ENCODE measurements at places on chromosomes 12 and 14.
A peak's percentile ranks its signal among the peaks of the same experiment; 100 is the strongest.

- no peak for DNase-seq
These were observed 7.7 kb downstream of the VRK1 start for GRCh38 chr14:96804895-96805294.

DNA sequence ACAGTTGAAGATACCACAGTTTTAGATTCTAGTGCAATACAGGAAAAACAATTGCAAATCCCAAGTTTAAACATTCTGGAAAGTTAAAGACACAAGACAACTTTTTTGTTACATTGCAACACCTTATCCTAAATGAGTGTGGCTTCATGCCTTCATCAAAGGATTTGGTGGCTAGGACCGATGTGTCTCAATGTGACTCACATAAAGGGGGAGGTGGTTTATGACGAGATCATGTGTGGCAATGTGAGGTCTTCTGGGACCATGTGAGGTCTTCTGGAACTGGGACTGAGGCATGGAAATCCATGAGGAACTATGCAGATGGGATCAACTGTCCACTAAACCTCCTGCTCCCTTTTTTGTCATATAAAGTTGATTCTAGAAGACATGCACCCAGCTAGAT is 166.2 kb downstream of the PAX9 start:
- DNase-seq = no peak

DNA sequence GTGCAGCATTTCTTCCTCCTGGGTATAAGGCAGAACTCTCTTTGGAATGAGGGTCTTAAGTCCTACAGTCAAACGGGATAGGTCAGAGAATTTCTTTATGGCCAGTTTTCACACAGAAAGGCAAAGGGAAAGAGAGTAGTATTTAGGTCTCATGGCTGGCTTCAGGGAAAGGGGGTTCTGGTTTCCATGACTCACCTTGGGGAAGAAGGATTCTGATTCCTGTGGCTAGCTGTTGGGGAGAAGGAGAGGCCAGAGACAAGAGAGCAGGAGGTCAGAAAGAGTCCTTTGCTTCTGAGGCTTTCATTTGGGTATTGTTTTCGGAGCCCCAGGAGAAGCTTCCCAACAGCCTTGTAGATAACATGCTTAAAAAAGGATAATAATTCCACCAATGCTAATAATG is 332.5 kb downstream of the NPAS3 start:
- DNase-seq = no peak

DNA sequence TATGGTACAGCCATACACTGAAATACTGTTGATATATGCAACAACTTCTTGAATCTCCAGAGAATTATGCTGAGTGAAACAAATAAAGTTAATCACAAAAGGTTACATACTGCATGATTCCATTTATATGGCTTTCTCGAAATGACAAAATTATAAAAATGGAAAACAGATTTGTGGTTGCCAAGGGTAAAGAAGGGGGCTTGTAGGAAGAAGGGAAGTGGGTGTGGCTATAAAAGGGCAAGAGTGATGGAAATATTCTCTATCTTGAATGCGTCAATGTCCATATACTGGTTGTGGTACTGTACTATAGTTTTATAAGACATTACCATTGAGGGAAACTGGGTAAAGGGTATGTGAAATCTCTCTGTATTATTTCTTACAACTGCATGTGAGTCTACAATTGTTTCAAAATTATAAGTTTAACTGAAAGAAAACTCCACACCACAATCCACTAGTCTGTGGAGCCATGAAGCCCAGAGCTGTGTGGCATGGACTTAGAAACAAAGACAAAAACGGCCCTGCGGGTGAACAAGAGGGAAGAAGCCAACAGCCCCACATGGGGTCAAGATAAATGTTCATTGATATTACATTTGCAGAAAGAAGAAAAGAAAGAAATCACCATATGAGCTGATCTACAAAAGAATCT is 18.3 kb upstream of the TSPAN11 start:
- DNase-seq = no peak

DNA sequence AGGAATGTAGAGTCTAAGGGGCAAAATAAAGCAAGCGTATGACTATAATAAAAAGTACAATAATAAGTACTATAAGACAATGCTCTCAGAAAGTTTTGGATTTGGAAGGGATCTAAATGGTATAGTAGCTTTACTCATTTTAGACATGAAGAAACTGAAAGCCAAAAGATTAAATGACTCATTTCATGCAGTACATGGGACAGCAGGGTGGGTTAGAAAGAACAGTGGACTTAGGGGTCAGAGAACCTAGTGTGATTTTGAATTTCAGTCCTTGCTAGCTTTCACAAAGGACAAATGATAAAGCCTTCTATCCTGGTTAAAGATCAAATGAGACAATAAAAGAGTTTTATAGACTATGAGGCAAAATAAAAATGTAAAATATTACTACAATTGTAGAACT is 6.8 kb upstream of the LEMD3 start:
- DNase-seq = no peak

GRCh38 chr14:44353805-44354204 is 153.3 kb downstream of the FSCB start:
- DNase-seq = no peak

DNA sequence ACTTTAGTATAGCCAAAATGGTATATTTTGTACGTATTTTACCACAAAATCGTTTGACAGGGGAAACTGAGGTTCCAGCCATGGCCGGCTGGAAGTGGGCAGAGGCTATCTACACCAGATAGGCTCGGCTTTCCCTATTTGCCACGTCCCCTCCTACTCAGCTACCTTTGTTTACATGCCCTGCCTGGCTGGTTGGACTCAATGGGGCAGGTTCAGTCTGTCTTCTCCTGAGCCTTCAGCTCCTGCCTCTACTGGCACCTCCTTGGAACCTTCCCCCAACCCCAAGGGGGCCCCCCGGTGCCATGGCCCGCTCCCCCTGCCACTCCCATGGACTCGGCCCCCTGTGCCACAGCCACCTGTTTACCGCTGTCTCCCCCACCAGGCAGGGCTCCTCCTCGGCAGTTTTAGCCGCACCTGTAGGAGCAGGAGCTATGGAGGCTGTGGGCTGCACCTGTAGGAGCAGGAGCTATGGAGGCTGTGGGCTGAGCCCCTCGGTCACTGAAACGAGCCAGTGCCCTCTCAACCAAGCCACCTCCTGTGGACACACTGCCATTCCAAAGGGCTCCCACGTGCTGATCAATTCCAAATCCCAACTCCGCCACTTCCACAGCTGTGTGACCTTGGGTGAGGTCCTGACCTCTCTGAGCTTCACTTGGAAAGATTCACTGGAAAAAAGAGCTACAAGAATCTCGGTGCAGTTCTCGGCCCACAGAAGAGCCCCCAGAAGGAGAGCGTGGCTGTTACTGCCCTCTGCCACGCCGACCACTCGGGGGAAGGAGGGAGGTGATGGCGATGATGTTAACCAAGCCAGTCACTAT is 62.2 kb downstream of the NCOR2 start:
- no peak for DNase-seq

GRCh38 chr12:124601706-124602105 is 34.3 kb upstream of the NCOR2 start:
- DNase-seq = no peak

DNA sequence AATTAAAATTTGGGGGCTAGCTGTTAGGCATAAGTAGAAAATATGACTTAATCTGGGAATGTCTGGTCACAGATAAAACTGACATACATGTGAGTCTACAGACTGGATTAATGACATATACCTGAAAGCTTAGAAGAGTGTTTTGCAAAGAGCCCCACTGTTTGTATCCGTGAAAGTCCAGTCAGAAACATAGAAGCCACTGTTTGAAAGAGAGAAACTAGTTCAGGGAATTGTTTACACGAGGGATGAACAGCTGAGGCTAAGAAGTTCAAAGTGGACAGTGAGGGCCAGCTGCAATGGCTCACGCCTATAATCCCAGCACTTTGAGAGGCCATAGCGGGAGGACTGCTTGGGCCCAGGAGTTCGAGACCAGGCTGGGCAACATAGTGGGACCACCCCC is 36.2 kb upstream of the SGPP1 start:
- DNase-seq = no peak

DNA sequence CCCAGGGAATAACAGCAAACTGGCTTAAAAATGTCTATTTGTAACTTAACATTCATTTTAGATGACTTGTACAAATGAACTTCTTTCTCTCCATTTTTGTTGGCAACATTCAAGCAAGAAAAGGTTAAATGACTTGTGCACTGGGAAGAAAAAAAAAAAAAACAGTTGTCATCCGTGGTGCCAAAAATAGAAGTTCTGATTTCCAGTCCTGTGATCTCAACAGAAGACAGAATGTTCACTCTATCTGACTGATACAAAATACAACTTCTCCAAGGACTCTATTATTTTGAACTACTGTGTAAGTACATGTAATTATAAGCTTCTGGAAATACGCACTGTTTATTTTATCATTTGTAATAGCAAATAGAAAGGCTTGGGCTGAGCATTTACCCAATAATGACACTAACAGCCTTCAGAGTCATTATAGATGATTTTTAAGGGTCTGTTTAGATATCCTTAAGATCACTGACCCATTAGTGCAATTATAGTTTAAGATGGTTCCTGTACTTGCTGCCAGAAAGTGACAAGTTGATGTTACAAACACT is 59.9 kb downstream of the LIN7A start:
- no peak for DNase-seq

- DNase-seq = no peak
These were observed 215.5 kb downstream of the CRADD start for GRCh38 chr12:93892423-93893268.

GRCh38 chr12:11981121-11981733 is 89.5 kb upstream of the BCL2L14 start:
- peak; percentile 36 for DNase-seq

DNA sequence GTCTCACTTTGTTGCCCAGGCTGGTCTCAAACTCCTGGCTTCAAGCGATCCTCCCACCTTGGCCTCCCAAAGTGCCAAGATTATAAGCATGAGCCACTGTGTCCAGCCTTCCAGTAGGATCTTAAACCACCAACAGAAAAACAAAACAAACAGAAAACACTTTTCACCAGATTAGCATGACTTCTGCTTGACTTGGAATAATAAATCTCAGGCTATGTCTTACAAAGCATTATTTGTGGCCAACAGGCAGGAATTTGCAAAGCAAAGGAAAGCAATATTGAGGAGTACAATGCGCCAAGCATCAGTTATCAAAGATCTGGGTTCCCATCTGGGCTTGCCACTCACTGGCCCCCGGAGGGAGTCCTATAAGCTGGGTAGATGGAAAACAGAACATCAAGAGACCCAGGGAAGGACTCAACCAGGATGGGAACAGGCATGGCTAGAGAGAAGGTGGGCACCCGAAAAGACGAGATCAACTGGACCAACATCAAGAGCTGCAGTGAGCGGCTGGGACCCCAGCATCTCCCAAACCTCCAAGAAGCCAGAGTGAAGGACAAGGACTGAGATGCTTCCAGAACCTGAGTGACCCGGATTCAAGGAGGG is 101.2 kb downstream of the TMEM30B start:
- no peak for DNase-seq

GRCh38 chr14:77709412-77709811 is 1.5 kb downstream of the SLIRP start:
- DNase-seq = no peak

GRCh38 chr14:51652168-51653078 is 713 bp downstream of the FRMD6 start:
- DNase-seq = peak; percentile 8

DNA sequence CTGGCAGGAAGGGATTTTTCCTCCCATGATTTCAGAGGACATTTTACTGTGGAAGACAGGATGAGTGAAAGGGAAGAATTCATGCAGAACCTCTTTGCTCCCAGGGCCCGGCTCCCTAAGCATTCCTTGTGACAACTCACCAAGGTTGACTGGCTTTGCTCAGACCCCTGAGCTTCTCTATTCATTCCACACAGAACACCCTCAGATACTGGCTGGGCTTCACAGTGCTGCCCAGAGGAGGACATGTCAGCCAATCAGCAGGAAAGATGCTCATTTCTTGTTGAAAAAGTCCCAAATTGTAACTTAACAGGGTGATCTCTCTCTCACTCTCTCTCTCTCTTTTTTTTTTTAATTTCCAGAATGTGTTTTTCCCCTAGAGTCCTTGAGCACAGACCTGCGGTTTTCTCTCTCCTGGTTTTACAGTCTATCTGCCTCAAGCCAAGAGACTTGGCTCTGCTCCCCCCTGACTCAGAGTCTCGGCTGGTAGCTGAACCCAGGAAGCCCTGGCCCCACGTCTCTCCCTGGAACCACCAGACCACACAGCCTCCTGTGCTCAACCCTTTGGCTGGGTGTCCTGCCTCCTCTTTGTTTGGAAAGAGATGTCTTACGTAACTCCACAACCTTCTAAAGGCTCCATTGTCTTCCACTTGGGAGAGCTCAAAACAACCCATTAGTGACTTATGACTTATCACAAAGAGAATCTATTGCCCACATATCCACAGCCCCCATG is 43.9 kb downstream of the SSPN start:
- DNase-seq = no peak

GRCh38 chr14:74508844-74509428 is 15.4 kb downstream of the ISCA2 start:
- DNase-seq = no peak

DNA sequence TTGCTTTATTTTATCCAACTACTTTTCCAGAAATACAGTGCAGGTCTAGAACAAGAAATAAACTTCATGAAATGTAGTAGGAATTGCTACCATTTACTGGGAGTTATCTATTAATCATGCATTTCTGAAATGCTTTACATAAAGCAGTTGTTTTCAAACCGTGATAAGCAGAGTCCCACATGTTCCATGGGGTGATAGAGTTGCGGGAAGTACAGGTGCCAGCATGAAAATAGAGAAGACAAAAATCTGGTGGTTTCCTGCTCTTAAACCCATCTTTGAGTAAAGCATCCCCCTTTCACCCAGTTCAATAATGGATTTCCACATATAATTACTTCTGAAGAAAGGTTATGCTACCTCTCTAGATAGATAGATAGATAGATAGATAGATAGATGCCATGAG is 123.7 kb upstream of the PDZRN4 start:
- DNase-seq = no peak

DNA sequence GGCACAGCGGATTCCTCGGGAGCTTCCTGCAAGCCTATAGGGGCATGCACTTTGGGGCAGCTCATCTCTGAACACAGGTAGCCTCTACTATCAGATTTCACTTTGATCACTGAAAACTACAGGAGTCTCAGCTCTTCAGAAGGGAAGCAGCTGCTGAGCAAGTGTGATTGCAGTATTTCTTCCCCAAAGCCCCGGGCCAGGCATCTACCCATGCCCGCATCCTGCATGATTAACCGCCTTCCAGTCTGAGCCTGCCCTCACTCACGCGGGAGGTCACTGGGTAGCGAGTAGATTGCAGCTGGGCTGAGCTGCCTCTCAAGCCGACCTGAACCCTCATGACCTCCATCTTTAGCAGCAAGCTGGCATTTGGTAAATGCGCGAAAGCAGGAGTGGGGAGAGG is 334.7 kb downstream of the DPF3 start:
- no peak for DNase-seq

GRCh38 chr12:131147894-131148293 is 194.2 kb downstream of the ADGRD1 start:
- no peak for DNase-seq

DNA sequence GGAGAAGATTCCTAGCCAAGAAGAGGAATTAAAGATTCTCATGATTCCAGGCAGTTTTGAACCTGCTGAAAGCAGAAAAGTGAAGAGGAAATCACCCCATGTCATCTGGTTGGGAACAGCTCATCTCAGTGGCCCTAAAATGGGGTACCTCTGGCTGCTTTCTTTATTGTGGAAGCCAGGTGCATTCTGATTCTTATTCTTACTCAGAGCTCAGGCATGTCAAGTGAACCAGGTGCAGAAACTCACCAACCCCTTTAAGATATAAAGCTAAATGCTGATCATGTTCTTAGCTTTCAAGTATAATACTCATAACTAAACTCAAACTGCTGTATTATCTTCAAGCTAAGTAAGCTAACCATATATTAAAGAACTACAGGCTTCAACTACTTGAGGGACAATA is 253.9 kb upstream of the ARID2 start:
- DNase-seq = no peak

- no peak for DNase-seq
These were observed 18.5 kb downstream of the TESC start for GRCh38 chr12:117080661-117081144.

All from activated CD4-positive, alpha-beta T cell treated with anti-CD3 and anti-CD28 coated beads, Interleukin-2, amount 50 U/mL, for 24 hours (primary cell).